Cortex of kidney (tissue), 1 donor: ENCODE measurements at places on chromosomes 7 and 10.

DNA sequence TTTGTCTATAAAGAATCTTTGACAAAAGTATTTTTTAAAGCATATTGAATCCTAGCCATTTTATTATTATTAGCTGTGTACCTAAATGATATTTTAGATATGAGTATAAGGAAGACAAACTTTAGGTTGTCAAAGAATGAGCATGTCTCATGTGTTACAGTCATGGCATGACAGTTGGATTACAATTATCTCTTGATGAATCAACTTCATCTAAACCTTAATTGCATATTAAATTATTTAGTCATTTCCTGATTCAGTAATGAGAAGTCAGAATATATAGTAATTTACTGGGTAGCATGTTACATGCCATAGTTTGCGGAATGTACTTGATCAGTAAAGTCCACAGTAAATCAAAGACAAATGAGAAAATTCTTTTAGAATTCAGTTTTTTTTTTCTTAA, 59.2 kb downstream of the MAPK8 start:
- DNase-seq, result no peak

- no peak for DNase-seq
Observed at GRCh38 chr10:121002586-121003205, 151.5 kb downstream of the WDR11 start.

GRCh38 chr10:5816170-5816569, 2.9 kb upstream of the GDI2 start:
- no peak for DNase-seq

GRCh38 chr7:66517212-66517909, 111.3 kb upstream of the KCTD7 start:
- no peak for DNase-seq

DNA sequence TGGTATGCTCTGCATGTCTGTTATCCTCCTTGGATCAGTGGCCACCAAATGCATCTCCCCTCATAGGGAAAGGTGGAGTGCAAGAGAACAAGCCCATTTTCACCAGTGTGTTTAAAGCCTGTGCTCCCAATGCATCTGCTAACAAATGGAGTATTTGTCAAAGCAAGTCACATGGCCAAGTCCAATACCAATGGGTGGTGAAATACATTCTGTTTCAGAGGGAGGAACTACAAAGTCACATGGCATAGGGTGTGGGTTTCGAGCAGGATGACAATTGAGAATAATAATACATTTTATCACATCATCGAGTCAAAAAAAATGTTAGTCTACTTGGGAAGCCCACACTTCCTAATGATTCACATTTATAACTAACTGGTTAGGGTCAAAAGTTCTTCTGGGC, 62.7 kb downstream of the SUGCT start:
- no peak for DNase-seq

GRCh38 chr10:101301111-101301731, 52.7 kb upstream of the BTRC start:
- no peak for DNase-seq

DNA sequence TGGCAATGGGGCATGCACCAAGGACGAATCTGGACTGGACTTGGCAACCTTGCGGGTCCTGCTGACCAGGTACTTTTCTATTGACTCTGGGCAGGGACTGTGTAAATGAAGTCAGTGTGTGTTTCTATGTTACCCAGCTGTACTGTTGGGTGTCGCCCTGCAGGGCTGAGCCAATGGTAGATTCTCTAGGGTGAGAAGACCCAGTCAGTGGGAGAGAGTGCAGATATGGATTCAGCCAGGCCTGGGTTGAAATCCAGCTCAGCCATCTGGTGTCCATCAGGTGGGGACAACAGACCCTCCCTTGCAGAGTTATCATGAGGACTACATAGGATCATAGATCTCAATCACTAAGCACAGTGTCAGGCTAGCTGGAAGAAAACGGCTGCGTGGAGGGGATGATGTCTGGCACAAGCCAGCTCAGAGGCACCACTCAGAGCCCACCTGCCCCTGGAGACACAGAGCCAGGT, 4.9 kb upstream of the PPIF start:
- no peak for DNase-seq

GRCh38 chr7:50146692-50147091, 53.6 kb upstream of the ZPBP start:
- no peak for DNase-seq

DNA sequence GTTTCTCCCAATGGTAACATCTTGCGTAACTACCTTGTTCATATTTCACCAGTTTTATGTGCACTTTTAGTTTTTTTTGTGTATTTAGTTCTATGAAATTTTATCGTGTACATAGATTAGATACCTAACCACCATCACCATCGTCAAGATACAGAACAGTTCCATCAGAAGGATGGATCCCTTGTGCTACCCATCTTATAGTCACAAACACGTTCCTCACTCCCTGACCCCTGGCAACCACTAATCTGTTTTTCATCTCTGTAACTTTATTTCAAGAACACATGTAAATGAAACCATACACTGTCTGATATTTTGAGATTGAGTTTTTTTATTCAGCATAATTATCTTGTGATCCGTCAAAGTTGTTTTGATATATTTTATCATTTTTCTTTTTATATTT, 29.9 kb downstream of the FANK1 start:
- DNase-seq, result no peak
